ENCODE measurements at places on chromosomes 1 and 21.

DNA sequence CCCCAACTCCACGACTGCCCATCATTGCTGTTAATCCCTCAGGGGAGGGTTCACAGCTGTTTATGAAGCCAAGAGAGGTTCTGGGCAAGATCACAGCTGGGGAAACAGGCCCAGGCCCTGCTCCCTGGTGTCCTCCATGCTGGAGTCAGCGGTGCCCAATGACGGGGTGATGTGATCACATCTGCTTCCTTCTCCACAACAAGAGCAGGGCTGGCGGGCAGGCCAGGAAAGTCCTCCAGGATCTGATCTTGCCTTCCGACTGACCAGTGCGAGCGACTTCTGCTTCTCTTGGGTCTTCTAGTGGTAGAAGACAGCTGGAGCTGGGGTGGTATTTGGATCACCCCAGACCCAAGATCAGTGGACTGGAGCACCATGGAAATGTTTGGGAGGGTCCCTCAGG lies 951 bp upstream of the LINGO4 start:
- no peak for DNase-seq

GRCh38 chr1:205970486-205970885 lies 27.2 kb upstream of the SLC26A9 start:
- DNase-seq: no peak

DNA sequence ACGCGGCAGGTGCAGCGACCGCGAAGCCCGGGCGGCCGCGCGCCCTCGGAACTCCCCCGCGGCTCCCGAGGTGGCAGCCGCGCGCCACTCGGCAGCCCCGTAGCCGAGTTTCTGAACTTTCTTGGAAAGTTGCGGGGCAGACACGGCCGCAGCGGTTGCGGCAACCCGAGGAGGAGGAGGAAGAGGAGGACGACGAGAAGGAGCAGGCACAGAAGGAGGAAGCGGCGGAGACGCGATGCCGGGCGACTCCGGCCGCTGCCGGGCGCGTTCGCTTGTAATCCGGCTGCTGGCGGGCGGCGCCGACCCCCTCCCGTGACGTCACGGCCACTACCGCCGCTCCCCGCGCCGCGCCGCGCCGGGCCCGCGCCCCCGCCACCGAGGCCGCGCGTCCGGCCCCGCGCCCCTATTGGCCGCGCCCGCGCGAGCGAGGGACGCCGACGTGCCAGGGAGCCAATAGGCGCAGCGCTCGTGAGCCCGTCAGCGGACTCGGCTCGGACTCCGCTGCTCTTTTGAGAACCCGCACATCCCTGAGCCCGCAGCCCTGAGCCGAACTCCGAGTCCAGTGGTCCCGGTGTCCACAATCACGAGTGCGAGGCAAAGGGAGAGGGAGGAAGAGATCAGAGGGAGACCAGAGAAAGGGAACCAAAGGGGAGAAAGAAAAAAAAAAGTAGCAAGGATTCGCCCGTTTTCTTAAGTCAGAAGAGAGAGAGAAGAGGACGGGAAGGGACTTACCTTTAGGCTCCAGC lies 736 bp upstream of the BARHL2 start:
- DNase-seq: no peak

DNA sequence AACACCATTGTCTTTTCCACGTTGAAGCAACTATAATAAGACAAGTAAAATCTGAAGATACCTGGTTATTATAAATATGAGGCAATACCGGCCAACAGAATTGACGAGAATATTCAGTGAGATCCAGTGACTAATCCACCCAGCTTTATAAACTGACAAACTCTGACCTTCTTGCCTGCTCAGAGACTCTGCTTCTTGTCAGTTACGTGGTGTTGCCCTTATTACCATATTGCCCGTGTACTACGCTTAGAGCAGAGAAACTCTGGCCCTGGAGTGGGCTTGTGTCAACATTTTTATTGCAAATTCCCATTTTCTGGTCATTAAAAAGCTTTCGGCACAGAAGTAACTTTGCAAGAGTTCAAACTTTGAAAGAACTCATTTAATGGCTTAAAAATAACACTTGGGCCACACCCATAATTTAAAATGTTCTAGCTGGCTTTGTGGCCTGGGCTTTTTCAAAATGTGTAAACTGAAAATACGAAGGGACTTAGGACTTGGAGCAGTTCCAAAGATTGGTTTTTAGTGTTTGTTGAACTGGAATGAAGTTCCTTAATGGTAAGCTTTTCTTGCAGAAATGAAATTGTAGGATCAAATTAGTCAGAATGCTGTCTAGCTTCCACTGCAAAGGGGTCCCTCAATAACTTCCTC lies 266.2 kb downstream of the LMO4 start:
- DNase-seq: no peak

- DNase-seq: no peak
Measured at GRCh38 chr21:14763695-14764064, 217.6 kb upstream of the SAMSN1 start.

DNA sequence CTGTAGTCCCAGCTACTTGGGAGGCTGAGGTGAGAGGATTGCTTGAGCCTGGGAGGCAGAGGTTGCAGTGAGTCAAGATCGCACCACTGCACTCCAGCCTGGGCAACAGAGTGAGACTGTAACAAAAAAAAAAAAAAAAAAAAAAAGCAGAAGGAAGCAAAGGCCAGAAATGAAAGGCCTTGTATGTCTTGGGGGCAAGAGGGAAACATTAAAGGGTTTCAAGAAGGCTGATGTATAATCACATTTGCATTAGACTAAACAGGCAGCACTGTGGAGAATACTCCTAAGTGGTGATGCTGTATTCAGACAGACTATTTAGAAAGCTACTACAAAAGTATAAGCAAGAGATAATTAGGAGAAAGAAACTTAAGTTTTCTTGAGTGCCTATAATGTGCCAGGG lies 10.4 kb downstream of the ANP32E start:
- no peak for DNase-seq

- no peak for DNase-seq
Measured at GRCh38 chr1:7379441-7379971, 391.6 kb upstream of the VAMP3 start.

- no peak for DNase-seq
Measured at GRCh38 chr1:231808990-231809389, 182.4 kb downstream of the DISC1 start.

Measured in NB4 (cell line).